ENCODE measurements at places on chromosomes 12 and 14.

DNA sequence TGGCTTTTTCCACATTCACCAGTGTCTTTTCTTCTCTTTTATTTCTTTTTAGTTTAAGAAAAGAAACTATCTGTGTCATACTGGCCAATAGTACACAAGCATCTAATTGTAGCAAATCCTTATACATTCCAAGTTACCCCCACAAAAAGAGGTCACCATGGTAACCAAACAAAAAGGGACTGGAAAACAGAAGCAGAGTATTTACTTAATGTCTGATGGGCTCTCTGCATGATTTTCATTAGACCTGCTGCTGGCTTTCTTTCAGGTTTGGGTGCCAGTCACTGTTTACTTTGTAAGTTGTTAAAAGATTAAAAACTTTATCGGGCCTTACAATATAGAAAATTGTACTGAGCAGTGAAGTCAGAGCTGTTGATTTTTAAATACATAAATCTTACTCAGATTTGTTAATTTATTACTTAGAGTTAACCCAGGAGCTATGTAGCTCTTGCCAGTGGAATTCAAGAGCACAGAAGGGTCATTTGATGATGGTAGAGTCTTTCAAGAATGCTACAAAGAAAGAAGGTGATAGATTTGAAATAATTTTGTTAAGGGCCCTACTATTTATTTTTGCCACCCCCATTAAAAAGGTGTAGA is 123.9 kb downstream of the BRMS1L start:
- no peak for DNase-seq

DNA sequence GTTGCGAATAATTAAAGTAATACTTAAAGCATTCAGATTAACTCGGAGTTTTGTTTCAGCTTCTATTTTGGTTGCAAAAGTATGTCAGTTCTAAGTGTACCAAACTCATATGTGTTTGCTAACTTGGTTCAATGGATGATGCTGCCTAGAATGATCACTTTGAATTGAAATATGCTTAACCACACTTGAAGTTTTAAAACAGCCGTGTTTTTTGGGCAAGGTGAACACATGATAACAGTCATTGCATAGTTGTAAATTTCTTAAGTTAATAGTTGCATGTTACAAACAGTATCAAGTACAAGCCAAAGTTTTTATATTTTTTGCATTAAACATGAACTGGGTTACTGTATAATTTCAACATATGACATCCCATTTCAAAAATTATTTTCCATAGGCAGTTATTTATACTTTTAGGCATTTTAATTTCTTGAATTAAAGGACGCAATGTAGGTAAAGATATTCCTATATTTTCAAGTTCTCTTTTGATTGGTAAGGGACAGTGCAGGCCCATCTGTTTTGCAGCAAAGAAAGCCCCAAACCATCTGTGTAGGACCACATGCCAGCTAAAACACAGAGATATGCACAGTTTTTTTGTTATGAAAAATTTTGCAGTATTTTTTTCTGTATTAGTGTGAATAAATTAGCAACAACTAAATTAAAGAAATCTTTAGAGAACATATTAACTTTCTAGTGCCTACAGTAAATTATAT is 575.5 kb downstream of the PRKD1 start:
- DNase-seq, result no peak

GRCh38 chr12:105502426-105502930 is 172.0 kb downstream of the C12orf75 start:
- DNase-seq, result no peak

- DNase-seq, result no peak
Measured at GRCh38 chr14:104528496-104528895, 51.1 kb upstream of the C14orf180 start.

- DNase-seq, result no peak
Measured at GRCh38 chr12:21065845-21066244, 65.1 kb upstream of the SLCO1B1 start.

DNA sequence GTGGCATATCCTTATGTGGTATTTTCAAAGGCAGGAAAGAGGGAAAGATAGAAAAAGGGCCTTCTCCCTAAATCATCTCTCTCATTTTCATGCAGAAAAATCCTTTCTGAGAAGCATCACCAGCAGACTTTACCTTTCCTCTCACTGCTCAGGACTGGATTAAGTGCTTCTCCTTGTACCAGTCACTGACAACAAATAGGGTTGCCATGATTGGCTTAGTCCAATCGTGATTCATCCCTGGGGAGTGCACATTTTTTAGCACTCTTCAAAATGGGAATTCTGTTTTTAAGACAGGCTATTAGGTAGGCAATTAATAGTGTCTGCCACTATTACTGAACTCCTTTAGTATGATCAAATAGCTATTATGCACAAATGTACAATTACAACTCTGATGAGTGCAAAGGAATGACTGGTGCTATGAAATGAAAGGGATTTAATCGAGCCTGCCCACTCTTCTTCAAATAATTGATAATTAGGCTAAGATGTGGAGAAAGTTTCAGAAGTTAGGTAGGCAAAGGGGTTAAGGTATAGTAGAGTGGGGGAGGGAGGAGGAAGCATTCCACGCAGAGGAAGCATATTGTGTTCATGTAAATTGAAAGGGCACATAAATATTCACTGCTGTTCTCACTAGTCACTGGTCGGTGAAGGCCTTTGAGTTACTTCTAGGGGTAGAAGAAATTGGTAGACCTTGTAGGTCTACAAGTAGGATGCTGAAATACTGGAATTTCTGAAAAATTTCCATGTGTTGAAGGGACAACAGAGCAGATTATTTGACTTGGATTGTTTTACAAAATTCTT is 84.0 kb downstream of the MSRB3 start:
- no peak for DNase-seq

GRCh38 chr14:77102154-77102553 is 4.1 kb downstream of the CIPC start:
- DNase-seq, result no peak

GRCh38 chr12:71440345-71440762 is 756 bp downstream of the LGR5 start:
- DNase-seq, result no peak

DNA sequence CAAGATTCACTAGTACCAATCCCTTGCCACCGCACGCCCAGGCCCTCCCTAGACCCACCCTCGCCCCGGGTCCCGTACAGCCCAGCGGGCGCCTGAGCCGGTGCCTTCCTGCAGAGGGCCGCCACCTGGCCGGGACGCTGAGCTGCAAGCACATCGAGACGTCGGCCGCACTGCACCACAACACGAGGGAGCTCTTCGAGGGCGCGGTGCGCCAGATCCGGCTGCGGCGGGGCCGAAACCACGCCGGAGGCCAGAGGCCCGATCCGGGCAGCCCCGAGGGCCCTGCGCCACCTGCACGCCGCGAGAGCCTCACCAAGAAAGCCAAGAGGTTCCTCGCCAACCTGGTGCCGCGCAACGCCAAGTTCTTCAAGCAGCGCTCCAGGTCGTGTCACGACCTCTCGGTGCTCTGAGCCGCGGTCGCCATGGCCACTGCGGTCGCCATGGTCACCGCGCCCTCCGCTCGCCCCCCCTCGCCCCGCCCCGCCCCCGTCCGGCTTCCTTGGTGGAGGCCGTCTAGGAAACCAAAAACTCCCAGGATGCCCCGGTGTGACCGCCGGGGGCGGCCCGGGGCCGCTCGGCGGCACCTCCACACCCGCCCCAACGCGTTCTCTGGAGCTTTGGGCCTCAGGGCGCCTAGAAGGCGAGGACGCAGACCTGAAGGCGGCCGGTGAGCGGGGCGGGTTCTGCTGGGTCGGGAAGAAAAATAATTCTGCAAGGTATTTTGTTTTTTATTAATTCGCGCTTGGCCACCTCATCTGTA is 3.7 kb downstream of the REM2 start:
- no peak for DNase-seq

GRCh38 chr12:118685983-118686607 is 295.2 kb upstream of the SRRM4 start:
- no peak for DNase-seq

GRCh38 chr12:29066011-29066588 is 83.0 kb upstream of the FAR2 start:
- DNase-seq, result no peak

- no peak for DNase-seq
Measured at GRCh38 chr14:97878727-97879126, 1081.5 kb downstream of the VRK1 start.

GRCh38 chr14:32507029-32507984 is 178.2 kb downstream of the AKAP6 start:
- DNase-seq, result peak; percentile 68

- no peak for DNase-seq
Measured at GRCh38 chr12:28184375-28184774, 5.9 kb upstream of the CCDC91 start.

DNA sequence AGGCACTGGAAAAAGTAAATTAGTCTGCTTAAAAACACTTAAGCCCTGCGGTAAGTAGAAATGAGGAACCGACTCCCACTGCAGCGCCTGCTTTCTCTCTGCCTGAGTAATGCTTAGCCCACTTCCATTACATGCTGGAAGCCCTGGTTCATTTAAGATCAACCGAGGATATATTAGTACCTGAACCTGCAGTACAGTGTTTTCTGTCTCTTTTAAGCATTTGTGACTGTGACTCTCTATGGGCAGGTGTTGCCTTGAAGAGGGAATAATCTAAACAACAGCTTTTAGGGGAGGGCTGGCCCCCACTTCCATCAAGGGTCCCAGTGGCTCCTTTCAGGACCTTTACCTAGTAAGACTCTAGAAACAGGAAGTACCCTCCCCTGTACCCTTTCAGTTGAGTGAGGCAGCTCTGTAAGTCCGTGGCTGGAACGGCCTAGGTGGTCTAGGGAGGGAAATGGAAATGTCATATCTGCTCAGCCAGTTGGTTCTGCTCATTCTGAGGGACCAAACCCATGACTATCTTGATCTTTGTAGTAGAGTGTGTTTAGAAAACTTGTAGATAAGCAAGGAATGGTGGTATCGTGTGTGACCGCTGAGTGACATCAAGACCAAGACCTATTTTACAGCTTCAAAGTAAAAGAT is 56.2 kb downstream of the FNTB start:
- no peak for DNase-seq

DNA sequence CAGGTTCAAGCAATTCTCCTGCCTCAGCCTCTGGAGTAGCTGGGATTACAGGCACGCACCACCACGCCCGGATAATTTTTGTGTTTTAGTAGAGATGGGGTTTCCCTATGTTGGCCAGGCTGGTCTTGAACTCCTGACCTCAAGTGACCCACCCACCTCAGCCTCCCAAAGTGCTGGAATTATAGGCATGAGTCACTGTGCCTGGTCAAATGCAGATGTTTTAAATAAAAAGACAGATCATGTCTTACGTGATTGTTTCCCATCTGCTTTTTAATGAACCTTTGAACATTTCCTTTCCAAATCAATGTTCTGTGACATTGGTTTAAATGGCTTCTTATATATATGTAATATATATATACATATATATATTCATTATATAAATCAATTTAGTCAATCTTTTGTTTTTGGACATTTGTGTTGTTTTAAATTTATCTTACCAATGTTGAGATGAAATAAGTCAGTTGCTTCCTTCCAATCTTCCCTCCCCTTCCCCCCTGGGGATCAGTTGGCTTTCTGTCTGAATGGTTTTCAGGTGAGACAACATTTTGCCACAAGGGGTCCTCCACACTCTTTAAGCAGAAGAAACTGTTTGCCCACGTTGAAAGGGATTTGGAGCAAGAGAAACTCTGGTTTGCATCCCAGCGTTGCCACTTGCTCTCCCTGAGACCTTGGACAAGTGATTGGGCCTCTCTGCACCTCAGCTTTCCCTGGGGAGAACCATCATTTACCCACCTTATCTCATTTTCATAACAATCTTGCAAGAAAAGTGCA is 47.6 kb upstream of the RBM19 start:
- no peak for DNase-seq

GRCh38 chr12:95611676-95612309 is 60.5 kb upstream of the USP44 start:
- no peak for DNase-seq

DNA sequence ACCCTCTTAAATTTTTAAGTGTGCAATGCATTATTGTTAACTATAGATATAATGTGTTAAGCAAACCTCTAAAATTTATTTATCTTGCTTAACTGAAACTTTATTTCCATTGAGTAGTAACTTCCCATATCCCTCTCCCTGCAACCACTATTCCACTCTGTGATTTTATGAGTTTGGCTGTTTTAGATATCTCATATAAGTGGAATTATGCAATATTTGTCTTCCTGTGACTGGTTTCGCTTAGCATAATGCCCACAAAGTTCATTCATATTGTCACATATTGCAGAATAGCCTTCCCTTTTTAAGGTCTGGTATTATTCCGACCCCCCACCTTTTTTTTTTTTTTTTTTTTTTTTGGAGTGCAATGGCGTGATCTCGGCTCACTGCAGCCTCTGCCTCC is 247.6 kb downstream of the EMP1 start:
- no peak for DNase-seq

DNA sequence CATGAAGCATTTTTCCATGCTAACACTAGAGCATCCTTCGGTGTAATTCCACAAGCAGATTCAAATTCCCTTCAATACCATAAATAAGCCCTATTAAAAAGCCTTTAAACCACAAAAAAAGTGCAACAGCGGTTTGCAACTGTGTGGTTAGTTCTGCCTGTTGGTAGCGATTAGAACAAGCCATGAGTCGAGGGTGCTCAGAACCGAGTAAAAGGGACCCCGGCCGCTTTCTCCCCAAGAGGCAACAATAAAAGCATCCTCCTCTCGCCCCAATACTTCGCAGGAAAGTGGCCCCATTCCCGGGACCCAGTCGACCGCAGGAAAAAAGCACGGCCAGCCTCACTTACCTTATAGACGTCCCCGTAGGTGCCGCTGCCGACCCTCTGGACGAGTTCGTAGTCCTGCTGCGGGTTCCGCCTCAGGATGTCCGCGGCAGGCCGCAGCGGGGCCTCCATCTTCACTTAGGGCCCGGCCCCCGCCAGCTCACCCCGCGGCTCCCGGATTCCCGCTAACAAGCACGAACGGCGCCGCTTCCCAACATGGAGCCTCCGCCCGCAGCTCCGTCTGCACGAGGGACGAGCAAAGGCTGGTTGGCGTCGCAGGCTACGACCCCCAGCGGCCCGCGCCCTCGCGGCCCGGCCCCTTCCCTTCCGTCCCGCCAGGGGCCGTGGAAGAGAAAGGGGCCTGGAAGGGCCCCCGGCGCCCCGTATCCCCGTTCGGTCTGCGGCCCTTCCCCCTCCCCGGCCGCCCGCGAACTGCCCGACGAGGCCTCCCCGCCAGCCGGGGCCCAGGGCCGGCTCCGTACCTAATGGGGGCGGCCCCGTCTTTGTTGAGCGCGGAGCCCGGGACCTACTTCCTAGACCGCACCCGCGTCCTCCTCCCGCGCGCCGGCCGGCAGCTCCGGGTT is 521 bp downstream of the MAP4K5 start:
- no peak for DNase-seq

DNA sequence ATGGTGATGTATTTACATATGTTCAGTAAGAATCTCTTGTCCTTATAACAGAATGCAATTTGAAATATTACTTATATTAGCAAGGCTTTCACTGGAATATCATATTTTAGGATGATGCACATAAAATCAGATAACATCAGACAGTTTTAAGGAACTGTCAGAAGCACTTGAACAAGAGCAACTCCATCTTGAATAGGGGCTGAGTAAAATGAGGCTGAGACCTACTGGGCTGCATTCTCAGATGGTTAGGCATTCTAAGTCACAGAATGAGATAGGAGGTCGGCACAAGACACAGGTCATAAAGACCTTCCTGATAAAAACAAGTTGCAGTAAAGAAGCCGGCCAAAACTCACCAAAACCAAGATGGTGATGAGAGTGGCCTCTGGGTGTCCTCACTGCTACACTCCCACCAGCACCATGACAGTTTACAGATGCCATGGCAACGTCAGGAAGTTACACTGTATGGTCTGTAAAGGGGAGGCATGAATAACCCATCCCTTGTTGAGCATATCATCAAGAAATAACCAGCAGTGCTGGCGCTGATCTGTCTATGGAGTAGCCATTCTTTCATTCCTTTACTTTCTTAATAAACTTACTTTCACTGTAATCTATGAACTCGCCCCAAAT is 27.6 kb upstream of the ETV6 start:
- DNase-seq, result no peak

- DNase-seq, result no peak
Measured at GRCh38 chr12:124760560-124760959, 103.1 kb downstream of the SCARB1 start.

All from AG09319 (cell line).